ENCODE measurements at places on chromosomes 12 and 14.
A peak's percentile ranks its signal among the peaks of the same experiment; 100 is the strongest.

- DNase-seq, result no peak
Observed at GRCh38 chr12:65152012-65152411, 17.4 kb upstream of the LEMD3 start.

- no peak for DNase-seq
Observed at GRCh38 chr14:24297190-24297964, 2.2 kb downstream of the DHRS1 start.

DNA sequence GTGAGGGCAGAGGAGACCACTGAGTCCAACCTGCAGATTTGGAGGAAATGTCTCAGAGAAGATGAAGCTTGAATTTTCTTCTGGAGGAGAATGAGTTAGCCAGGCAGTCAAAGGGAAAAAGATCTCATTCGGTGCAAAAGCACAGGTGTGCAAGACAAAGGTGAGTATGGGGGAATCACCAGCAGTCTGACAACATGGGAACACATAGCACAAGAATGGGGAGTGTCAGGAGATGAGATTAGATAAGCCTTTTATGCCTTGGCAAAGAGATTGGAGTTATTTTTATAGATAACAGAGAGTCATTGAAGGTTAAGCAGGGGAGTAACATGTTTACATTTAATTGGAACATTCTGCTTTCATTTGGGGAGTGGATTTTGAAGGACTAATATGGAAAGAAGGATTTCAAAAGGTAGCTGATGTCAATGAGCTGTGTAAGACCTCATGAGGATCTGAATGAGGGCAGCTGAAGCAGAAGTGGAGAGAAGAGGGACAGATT, 171.3 kb upstream of the NTF3 start:
- DNase-seq, result no peak

GRCh38 chr14:21255385-21256101, 13.7 kb downstream of the HNRNPC start:
- DNase-seq, result no peak

GRCh38 chr12:112353393-112353792, 28.8 kb downstream of the HECTD4 start:
- DNase-seq, result no peak

GRCh38 chr12:70590051-70590450, 47.2 kb downstream of the PTPRB start:
- peak; percentile 21 for DNase-seq

DNA sequence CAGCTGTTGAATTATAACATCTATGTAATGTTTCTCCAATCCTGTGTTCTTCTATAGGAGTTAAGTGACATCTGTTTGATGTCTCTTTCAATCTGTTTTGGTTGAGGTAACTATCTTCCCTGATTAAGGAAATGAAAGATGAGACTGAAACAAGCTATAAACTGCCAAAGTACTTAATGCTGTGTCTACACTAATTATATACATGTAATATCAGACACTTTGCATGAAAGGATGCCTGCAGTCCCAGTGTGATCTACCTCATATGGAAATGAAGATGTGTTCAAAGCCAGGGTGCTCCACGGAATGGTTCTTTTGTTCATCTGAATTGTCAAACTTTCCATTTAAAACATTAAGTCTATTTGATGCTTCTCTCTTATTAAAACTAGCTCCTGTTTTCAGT, 958.3 kb downstream of the GALC start:
- no peak for DNase-seq

DNA sequence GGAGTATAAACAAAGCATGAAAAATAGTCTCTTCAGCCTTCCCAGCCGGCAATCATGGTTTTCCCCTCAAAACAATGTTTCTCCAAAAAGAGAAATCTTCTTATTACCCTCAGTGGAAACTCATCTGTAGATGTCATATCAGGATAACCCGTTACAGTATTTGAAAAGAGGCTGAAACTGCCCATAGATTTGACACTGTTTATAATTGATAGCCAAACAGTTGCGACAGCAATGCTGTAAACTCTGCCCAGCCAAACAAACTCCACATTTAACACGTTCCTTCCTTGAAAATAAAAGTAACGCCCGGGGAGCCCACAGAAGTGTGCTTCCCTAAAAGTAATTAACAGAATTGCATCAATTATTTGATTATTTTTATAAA, 201.3 kb upstream of the FOXN3 start:
- peak; percentile 15 for DNase-seq

DNA sequence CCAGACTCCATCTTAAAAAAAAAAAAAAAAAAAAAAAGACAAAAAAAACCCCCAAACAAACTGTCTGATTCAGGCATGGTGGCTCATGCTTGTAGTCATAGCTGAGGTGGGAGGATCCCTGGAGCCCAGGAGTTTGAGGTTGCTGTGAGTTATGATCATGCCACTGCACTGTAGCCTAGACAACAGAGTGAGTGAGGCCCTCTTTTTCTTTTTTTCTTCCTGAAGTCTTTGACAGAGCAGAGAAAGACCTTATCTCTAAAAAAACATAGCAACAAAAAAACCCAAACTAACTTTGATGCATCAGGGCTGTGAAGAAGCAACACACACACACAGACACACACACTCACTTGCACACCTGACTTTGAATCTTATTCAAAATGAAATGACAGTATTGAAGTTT, 7.7 kb upstream of the AMN1 start:
- peak; percentile 65 for DNase-seq

DNA sequence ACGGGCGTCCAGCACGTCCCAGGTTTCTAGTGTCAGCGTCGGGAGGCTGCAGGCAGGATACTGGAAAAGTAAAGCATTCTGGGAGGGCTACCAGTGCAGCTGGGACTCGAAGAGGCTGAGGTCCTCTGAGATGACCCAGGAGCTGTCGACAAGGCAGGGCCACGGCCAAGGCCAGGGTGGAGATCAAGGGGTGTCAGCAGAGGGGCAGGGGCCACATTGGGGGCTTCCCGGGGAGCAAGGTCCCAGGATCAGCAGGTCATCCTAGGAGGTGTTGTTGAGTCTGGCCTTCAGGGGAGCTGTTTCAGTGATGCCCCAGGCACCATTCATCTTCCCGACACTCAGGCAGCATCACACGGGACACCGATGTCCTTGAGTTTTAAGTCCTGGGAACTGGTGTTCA, 377.8 kb upstream of the SFSWAP start:
- no peak for DNase-seq

GRCh38 chr14:30655124-30655523, 33.0 kb downstream of the SCFD1 start:
- DNase-seq, result no peak

DNA sequence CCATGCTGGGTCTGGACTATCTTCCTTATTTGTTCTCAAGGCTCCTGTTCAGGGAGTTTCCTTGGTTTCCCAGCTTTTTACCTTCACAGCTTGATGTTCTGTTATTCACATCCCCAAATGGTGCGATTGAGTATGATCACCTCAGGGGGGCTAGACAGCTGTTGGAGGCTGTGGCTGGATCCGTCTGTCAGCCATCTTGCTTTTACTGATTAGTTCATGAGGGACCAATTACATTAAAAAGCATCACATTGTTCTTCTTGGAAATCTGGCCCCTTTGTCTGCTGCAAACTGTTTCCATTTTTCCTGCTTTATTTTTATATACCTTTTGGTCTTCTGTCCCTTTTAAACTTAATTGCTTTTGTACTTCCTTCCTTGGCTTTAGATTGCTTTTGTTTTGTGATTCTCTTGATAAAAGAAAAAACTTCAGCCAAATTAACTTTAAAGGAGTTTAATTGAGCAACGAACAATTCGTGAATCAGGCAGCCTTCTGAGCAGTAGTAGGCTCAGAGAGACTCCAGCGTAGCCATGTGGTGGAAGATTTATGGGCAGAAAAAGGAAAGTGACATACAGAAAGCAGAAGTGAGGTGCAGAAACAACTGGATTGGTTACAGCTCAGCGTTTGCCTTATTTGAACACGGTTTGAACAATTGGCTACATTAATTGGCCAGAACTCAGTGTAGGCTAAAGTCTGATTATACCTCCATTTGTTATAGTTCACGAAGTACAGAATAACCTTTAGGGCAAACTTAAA, 208.7 kb downstream of the AEBP2 start:
- no peak for DNase-seq

- DNase-seq, result no peak
Observed at GRCh38 chr12:96400631-96401075, 414 bp upstream of the CDK17 start.

GRCh38 chr12:96073346-96074330, 38.3 kb upstream of the LTA4H start:
- no peak for DNase-seq

DNA sequence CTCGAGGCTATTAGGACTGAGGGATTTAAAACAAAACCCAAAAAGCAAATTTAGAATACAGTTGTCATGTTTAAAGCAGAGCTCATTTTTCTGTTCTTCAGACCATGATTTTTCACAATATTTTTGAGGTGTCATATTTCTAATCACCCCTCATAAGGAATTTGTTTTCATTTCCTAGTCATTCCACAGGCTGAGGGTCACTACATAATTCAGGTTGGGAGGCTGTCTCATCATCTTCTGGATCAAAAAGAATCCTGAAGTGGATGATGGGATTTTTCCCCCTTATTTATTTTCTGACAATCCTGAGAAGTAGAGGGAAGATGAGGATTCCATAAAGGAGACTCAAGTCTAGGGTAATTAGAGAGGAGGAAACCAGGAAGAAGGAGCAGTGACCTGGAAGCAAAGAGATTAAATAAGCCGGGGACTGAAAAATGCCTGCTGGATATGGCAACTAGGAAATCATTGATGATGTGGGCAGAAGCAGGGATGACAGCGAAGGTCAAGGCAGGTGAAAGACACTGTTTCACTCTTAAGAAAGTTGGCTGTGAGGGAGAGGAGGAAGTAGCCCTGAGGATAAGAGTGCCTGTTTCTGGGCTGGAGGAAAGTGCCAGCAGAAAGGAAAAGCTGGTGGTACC, 9.0 kb upstream of the PCNX1 start:
- no peak for DNase-seq

DNA sequence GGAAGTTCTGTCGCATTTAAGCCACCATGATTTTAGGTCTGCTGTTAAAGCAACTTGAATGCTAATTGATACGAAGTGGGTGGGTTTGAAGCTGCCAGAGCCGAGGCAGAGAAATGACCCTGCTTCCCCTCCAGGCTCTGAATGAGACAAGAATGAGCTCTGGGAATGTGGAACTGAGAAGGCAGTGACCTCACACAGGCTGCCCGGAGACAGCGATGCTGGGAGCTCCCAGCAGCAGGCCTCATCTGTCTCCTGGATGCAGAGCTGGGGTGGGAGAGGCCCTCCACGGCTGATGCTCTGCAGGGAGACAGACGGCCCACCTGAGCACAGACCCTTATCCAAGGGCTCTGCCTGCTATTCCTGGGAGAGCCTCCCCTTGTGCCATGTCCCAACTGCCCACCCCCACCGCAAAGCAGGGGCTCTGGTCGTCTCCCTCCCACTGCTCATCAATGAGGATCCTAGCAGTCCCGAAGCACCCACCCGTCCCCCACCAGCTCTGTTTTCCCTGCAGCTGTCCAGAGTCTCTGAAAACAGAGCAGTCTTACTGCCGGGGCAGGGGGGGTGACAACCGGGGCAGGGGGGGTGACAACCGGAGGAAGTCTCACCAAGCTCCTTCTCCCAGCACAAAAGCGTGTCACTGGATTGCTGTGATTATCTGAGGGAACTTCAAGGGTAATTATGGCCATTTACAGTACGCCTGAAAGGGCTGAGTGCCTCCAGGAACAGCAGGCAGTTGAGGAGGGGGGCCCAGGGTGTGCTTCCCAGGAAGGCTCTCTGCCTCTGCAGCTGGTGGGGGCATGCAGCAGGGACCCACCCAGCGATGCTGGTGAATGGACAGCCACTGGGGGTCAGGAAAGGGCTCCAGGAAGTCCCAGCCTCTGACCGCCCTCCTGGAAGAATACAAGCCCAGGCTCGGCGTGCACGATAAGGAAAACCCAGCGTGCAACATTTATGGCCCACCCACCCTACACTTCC, 67.8 kb downstream of the CHGA start:
- DNase-seq, result no peak

DNA sequence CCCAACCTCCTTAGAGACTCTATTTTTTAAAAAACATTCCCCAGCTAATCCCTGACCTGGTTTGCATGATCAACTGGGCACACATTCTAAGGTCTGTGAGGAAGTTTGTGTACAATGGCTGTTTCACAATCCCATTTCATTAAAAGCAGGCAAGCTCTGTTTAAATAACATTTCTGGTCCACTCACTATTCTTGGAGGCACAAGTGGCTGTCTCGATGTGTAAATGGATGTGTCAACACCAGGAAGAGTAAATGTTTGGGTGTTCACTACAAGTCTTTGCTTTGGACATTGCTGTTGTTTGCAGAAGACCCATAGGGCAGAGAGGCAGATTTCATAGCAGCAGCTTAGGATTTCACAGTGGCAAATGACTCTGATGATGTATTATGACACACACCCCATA, 98.3 kb downstream of the PDZRN4 start:
- no peak for DNase-seq

GRCh38 chr12:108861878-108862587, 4.7 kb upstream of the SSH1 start:
- DNase-seq, result no peak

- DNase-seq, result no peak
Observed at GRCh38 chr12:117362391-117362790, 965 bp upstream of the NOS1 start.

- DNase-seq, result no peak
Observed at GRCh38 chr14:100780646-100781355, 45.1 kb upstream of the MEG3 start.

DNA sequence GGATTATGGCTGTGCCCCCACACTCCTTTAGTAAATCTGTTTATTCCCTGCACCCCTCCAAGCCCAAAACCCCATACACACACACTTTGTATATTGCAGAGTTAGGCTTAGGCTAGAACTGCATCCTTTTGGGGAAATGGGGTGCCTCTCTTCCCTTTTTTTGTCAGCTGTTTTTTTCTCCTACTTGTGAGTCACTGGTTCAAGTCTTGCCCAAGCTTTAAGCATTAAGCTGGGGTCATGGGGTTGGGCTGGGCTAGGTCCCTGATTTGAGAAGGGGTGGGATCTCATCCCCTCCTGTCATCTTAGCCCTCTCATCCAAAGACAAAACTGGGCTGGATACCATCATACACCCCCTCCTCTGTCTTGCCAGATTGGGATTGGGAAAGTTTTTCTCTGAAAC, 1.6 kb downstream of the LRP1 start:
- no peak for DNase-seq

DNA sequence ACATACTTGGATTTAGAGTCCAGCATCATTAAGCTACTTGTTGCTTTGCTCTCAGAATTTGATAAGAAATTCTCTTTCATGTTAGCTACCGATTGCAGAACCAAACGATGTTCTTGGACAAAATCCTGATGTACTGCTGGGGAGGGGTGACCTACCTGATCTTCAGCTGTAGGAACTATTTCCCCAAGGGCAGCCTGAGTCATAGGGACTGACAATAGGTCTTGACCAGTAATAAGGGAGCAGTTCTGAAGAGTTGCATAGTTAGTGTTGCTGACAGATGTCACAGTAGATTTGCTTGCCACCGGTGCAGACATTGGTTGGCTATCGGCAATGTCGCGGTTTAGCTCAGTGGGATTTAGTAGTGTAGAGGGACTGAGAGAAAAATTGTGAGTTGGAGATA, 10.6 kb downstream of the SIX4 start:
- DNase-seq, result no peak

GRCh38 chr14:74954947-74955228, 509 bp downstream of the PGF start:
- DNase-seq, result no peak

GRCh38 chr14:38042322-38042721, 165.4 kb upstream of the SSTR1 start:
- DNase-seq, result no peak
